G401 (cell line): ENCODE measurements at places on chromosomes 11 and 22.

GRCh38 chr11:77596626-77597025 lies 6.9 kb downstream of the AQP11 start:
- no peak for DNase-seq

- DNase-seq = no peak
Observed at GRCh38 chr11:82724026-82724425, 9.6 kb downstream of the FAM181B start.

DNA sequence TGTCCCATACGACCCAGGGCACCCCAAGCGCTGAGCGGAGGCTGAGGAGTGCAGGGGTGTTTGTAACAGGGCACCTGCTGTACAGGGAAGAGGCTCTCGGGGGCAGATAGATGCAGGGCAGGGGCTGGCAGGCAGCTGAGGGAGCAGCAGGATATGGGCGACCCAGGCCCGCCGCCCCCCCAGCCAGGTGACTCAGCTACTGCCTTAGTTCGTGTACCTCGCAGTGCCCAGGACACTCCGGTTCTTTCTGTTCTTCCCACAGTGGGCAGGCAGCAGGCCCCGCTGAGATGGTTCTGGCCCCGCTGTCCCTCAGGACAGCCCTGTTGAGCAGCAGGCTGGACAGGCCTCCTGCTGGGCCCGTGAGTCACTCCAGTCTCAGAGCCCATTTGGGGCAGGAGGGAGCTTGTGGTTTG lies 16.2 kb downstream of the PHLDA2 start:
- DNase-seq = no peak

GRCh38 chr22:46754110-46754799 lies 8.2 kb upstream of the TBC1D22A start:
- DNase-seq = no peak

GRCh38 chr22:39546889-39547586 lies 14.5 kb upstream of the RPS19BP1 start:
- peak; percentile 88 for DNase-seq

- DNase-seq = no peak
Observed at GRCh38 chr11:122681070-122681469, 25.5 kb downstream of the UBASH3B start.

DNA sequence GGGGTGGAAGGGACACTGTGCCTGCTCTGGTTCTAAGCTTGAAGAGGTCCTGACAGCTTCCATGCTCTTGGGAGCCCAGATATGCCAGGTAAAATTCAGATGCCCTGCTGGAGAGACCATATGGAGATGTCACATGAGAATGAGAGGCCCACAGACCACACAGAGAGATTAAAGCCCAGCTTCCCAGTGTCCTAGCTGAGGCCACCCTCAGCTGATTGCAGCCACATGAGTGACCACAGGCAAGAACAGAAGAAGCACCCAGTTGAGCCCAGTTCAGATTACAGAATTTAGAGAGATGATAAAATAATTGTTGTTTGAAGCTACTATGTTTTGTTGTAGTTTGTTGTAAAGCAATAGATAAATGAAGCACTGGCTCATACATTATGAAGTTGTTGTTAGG lies 14.4 kb upstream of the PVALB start:
- no peak for DNase-seq

- no peak for DNase-seq
Observed at GRCh38 chr11:80838153-80838552, 1397.3 kb upstream of the TENM4 start.

- DNase-seq = peak; percentile 70
Observed at GRCh38 chr11:133078591-133079404, 453.5 kb downstream of the OPCML start.

DNA sequence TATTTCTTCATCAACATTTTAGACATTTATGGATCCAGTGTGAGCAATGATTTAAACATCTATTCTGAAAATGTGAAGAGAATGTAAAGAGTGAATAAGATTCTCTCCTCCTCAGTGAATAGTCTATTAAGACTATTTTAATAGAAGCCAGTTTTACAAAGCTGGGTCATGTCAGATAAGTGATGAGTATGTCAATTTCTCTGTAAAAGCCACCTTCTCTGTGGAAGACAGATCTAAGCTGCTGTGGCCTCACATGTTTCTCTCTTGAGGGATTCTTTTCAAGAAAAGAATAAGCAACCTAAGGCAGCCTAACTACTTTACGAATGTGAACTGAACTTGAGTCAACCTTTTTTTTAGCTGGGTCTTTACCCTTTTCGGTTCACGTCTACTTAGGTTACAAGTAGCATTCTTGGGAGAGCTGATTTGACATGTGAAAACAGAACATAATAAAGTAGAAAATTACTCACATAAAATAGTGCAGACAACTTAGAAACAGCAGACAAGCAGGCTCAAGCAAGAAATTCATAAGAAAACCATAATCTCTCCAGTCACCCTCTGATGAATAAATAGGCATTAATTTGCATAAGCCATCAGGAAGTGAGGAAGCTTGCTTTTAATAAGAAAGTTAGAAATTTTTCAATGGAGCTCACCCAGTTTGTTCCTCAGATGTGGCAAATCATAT lies 9.9 kb downstream of the CTSC start:
- DNase-seq = no peak

- DNase-seq = no peak
Observed at GRCh38 chr11:73157101-73158010, 15.2 kb upstream of the FCHSD2 start.

DNA sequence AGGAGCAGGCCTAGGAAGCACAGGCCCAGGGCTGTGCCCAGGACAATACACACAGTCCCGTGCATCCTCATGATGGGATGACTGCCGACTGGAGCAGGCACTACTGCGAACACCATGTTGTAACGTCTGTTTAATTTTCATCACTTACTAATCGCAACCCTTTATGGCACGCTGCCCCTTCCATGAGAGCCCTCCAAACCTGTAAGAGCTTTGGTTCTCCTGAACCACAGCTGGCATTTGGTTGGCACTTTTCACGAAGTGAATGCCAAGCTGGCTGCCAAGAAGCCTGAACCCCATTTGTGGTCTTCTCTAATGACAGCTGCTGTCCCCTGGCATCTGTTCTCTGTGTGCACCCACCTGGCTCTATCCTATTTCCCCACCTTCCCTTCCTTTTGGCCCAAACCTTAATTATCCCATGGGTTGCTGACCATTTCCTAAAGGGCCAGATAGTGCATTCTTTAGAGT lies 36.5 kb downstream of the APOL1 start:
- no peak for DNase-seq

DNA sequence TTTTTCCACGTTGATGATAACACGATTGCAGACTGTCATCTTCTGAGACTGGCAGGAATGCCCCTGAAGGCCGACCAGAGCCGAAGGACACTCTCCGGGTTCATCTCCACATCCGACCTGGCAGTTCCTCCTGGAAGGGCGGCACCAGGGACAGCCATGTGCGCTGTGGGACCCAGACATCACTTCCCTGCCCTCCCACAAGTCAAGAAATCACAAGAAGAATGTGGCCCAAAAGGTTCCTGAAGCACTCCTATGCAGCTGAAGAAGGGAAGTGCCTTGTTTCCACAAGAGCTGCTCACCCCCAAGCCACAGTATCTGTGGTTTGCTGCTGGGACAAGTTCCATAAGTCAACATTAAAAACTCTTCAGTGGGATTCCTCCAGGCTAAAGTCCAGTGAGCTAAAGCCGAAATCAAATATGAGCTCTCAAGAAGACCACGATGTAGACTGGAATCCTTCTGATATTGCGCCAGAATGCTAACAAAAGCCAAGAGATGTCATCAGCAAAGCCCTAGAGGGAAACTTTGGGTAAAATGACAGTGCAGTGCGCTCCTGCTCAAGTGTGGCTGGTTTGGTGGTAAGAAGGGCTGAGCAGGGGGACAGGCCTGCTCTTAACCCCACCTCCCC lies 21.2 kb downstream of the PACSIN2 start:
- DNase-seq = no peak

DNA sequence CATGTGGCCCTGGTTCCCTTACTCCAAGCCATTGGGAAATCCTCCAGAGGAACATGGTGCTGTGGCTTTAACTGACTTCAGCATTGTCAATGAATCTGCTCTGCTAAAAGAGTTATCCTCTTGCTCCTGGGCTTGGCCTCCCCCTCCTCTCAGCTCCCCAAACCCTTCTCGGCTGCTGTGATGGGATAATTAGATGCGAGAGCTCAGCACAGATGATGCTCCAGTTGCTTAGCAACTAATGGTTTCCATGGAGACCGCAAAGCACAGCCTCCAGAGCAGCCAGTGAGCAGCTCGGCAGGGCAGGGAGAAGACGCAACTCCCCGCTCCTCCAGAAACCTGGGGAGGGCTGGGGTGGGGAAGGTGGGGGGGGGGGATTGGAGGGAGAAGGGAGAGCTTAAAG lies 2.8 kb upstream of the UPK2 start:
- peak; percentile 90 for DNase-seq

GRCh38 chr11:78331711-78332110 lies 85.9 kb downstream of the GAB2 start:
- no peak for DNase-seq

DNA sequence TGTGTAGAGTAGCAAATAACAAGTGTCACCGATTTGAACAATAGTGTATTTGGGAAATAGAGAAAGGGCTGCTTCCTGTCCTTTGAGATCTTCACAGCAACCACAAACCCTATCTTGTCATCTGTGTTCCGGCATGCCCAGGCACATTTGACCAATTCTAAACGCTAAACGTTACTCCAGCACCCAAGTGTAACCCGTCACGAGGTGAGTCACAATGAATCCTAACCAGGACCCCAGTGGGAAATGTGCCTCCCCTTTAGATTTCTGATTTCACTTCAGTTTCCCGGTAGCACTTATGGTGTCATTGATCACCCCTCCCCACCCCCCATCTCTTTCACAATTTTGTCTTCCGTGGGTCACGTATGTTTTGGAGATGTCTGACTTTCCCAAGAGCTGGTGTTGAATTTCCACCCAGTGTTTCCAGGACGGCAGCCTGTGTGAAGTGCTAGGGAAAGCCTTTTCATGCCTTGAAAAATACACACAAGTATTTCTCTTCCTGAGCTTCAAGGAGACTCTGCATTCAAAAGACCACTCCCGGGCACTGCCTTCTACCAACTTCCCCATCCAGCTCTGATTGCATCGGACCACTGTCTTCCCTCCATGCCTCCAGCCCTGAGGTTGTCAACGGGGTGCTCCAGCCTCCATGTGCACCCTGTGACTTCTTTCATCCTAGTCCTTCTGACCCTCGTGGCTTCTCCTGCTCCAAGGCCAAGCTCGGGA lies 10.5 kb upstream of the C11orf24 start:
- no peak for DNase-seq

- no peak for DNase-seq
Observed at GRCh38 chr11:73281201-73281741, 9.1 kb downstream of the P2RY6 start.

GRCh38 chr11:33868647-33869461 lies 23.0 kb downstream of the LMO2 start:
- no peak for DNase-seq

DNA sequence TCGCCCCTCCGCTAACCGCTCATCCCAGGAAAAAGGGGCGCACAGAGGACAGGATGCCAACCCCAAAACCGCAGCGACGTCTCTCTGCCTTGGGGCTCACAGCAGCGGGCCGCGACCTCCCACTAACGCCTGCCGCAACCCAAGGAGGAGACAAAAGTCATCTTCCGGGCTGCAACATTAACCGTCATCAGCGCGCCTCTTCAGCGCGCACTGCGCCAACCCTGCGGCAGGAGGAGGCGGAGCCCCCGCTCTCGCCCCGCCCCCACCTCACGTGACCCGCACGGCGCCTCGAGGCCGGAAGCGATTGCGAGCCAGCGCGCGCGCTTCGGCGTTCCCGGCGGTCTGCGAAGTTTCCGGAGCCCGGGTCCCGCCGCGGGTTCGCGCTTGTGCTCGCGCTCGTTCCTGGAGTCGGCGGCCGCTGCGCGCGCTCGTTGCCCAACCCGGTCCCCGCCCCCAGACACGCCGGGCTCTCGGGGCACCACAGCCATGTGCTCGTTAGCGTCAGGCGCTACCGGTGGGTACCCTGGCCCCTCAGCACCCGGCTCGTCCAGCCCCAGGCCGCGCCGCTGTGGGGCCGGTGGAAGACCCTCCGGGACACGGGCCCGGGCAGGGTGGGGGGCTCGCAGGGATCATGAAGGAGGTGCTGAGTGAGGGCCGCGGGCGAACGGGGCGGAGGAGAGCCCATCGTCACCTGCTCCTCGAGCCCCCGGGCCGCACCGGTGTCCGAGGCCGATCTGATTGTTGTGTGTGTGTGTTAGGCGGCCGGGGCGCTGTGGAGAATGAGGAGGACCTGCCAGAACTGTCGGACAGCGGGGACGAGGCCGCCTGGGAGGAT lies at the start of gene PRMT3:
PRMT3 (plus strand) TSS at position 456 of the 835 bp plus-strand sequence; CDS start at position 487, 31 bp downstream.
- DNase-seq = peak; percentile 89

GRCh38 chr11:127678631-127679030 lies 678.1 kb upstream of the KIRREL3 start:
- no peak for DNase-seq

DNA sequence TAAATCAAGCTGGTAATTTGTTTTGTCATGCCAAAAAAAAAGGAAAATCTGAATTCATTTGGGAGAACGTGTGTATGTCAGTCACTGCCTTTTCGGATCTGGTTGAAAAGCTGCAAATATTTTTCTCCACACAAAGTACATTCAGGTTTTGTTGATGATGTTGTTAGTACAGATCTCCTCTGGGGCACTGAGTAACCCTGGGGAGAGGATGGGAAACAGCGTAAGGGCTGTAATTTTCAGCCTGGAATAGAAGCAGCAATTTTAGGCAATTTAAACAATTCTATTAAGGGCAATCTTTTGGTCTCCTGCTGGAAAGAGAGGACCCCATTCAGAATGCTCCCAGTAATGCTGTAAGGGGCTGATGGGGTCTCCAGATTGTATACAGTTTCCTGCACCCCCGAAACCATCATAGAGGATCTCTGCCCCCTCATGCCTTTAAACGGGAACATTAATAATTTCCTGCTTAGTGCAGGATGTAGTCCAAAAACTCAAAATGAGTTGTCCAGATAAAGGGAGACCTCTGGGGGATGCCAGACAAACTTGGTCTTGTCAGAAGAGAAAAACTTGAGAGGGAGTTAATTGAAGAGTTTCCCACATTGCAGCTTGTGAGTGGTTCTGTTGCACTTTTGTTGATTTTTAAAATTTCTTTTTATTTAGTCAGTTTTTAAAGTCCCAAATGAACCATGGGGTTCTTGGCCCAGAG lies 132.3 kb downstream of the COMMD9 start:
- peak; percentile 38 for DNase-seq

- DNase-seq = peak; percentile 49
Observed at GRCh38 chr22:41563051-41563711, 2.4 kb downstream of the CSDC2 start.

- no peak for DNase-seq
Observed at GRCh38 chr11:112735470-112735869, 225.8 kb upstream of the NCAM1 start.

- DNase-seq = no peak
Observed at GRCh38 chr11:128931066-128931465, 11.6 kb downstream of the TP53AIP1 start.

- DNase-seq = no peak
Observed at GRCh38 chr11:119028346-119029068, 2.2 kb downstream of the SLC37A4 start.

DNA sequence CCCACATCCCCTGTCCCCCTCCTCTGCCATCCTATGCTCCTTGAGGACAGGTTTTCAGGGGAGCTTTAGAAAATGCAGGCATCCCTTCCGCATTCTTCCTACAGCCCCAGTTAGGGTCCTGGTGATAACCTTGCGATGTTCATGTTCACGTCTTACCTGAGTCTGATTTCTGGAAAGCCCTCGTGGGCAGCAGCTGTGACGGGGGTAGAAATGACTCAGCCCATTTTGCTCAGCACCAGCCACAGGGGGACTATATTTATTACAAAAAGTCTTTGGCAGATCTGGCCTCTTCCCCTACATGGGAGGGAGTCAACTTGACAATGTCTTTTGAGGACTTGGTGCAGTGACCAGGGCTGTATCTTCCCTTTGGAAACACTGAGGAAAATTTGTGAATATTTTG lies 12.3 kb downstream of the PKNOX2 start:
- no peak for DNase-seq

- no peak for DNase-seq
Observed at GRCh38 chr11:95003716-95004115, 21.3 kb upstream of the KDM4E start.
